Keratinocyte (primary cell): ENCODE measurements at places on chromosomes 6 and 20.

DNA sequence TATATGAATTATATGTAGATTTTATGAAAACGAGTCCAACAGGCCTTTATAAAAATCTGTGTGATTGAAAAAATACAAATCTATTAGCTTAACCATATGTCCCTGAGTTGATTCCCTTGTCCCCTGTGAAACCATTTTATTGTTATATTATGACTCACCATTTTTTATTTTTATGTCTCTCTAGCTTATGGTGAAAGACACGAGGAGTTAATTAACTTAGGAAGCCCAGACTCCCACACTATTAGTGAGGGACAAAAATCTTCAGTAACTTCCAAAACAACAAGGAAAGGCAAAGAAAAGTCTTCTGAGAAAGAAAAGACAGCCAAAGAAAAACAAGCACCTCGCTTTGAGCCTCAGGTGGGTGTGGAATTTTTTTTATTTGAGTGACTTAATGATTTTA is 183.1 kb downstream of the ADGB start:
- H3K36me3 ChIP-seq = no peaks in the 10 kb centered on the region
- no peaks in the 10 kb centered on the region for H3K4me1 ChIP-seq
- no peaks in the 10 kb centered on the region for H3K27me3 ChIP-seq
- no peak overlapping the region for H3K4me3 ChIP-seq
- no peak overlapping the region for H3K27ac ChIP-seq

GRCh38 chr6:113888493-113888892 is 31.3 kb downstream of the MARCKS start:
- H3K27me3 ChIP-seq = no peaks in the 10 kb centered on the region
- no peak overlapping the region for H3K27ac ChIP-seq
- no peak for DNase-seq

DNA sequence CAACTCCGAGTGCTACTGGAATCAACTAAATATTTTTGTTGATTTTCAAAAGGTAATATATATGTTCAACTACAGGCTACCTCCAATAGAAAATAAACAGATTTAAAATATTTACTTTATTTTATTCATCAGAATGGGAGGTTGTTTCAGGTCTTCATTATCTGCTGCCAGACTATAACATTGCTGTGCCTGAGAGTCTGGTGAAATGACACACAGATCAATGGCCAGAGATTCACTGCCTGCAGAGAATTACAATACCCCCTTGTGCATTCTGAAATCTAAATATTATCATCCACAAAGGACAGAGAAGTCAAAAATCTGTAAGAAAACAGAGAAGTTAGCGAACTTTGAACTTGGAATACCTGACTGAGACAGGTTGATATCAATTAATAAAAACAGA is 667.8 kb upstream of the GJE1 start:
- H3K27ac ChIP-seq = no peak overlapping the region
- no peaks in the 10 kb centered on the region for H3K27me3 ChIP-seq
- H3K4me1 ChIP-seq = no peaks in the 10 kb centered on the region
- H3K4me3 ChIP-seq = no peak overlapping the region
- no peak for DNase-seq
- H3K36me3 ChIP-seq = no peaks in the 10 kb centered on the region

GRCh38 chr6:121382467-121383121 is 48.3 kb upstream of the TBC1D32 start:
- DNase-seq = no peak
- H3K36me3 ChIP-seq = no peaks in the 10 kb centered on the region

GRCh38 chr6:164129218-164129617 is 714.7 kb downstream of the QKI start:
- H3K27ac ChIP-seq = no peak overlapping the region
- H3K36me3 ChIP-seq = no peaks in the 10 kb centered on the region
- no peak for DNase-seq

DNA sequence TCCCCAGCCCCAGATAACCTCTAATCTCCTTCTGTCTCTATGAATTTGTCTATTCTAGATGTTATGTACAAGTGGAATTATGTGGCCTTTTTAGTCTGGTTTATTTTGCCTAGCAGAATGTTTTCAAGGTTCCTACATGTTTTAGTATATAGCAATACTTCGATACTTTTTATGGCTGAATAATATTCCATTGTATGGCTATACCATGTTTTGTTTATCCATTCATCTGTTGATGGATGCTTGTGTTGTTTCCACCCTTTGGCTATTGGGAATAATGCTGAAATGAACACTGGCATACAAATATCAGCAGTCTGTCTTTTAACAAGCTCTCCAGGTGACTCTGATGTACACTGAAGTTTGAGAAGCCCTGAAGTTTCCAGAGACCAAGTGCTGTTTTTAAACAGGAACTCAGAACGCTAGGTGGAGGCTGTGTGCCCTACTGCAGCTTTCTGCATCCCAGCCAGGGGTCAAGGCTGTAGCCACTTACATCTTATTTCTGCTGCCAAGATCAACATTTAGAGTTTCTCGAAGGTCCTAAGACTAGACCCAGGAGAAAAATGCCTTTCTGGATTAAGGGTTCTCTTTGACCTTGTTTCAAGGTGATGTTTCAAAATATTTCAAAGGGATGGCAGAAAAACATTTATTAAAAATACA is 123.0 kb downstream of the SOBP start:
- DNase-seq = no peak
- no peaks in the 10 kb centered on the region for H3K27me3 ChIP-seq
- no peak overlapping the region for H3K27ac ChIP-seq
- H3K4me1 ChIP-seq = no peaks in the 10 kb centered on the region
- no peaks in the 10 kb centered on the region for H3K36me3 ChIP-seq
- no peak overlapping the region for H3K4me3 ChIP-seq

- no peak for DNase-seq
- H3K36me3 ChIP-seq = no peaks in the 10 kb centered on the region
- H3K27me3 ChIP-seq = no peaks in the 10 kb centered on the region
- H3K27ac ChIP-seq = no peak overlapping the region
- H3K4me1 ChIP-seq = no peaks in the 10 kb centered on the region
Observed at GRCh38 chr6:64679416-64679815, 1027.6 kb downstream of the EYS start.

DNA sequence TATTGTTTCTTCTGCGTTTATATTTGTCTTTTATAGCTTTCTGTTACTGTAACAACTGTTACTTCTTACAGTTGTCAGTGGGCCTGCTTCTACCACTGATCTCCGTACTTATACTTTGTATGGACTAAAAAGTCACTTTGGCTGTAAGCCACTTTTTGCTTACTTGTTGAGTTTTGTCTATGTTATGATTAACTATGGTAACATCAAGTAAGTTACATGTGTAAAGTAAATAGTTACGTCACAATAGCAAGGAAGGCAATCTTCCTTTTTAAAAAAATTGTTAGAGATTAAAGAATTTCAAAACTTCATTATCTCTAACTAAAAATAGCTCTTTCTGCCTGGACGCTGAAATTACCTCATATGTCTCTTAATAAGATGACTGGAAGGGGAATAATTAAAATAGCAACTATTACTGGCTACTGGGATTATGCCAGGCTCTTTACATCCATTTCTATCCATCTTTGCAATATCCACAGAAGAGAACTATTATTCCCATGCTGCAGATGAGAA is 10.9 kb downstream of the TFB1M start:
- no peak overlapping the region for H3K27ac ChIP-seq
- no peak for DNase-seq
- no peak overlapping the region for H3K4me3 ChIP-seq

DNA sequence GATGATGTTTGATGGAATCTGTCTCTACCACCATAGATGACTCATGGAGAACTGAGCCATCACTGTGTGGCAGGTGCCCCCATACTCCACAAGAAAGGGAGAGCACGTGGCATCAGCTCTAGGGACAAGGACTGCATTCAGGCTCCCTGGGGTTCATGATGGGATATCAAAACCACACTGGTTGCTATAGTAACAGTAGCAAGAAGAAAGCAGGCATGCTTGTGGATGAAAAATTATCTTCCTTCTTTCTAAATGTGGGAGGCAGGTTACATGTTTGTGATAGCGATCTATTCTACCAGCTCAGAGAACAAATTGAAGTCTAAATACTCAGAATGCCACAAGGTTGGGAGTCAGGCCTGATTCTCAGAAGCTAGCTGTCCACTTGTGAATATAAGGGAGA is 224.2 kb downstream of the ARHGAP18 start:
- H3K4me1 ChIP-seq = peaks cover 18% of the 10 kb centered on the region
- H3K4me3 ChIP-seq = no peak overlapping the region
- no peak for DNase-seq
- no peaks in the 10 kb centered on the region for H3K27me3 ChIP-seq
- H3K36me3 ChIP-seq = no peaks in the 10 kb centered on the region

- peaks cover 71% of the 10 kb centered on the region for H3K27me3 ChIP-seq
- no peaks in the 10 kb centered on the region for H3K36me3 ChIP-seq
- DNase-seq = no peak
- no peak overlapping the region for H3K4me3 ChIP-seq
Observed at GRCh38 chr20:2696646-2697045, 4.1 kb downstream of the EBF4 start.

- no peak for DNase-seq
- H3K27ac ChIP-seq = peak overlapping the region; percentile 46
- H3K27me3 ChIP-seq = no peaks in the 10 kb centered on the region
- H3K36me3 ChIP-seq = no peaks in the 10 kb centered on the region
- peaks cover 24% of the 10 kb centered on the region for H3K4me1 ChIP-seq
Observed at GRCh38 chr6:35044145-35044745, 96.9 kb downstream of the TCP11 start.

DNA sequence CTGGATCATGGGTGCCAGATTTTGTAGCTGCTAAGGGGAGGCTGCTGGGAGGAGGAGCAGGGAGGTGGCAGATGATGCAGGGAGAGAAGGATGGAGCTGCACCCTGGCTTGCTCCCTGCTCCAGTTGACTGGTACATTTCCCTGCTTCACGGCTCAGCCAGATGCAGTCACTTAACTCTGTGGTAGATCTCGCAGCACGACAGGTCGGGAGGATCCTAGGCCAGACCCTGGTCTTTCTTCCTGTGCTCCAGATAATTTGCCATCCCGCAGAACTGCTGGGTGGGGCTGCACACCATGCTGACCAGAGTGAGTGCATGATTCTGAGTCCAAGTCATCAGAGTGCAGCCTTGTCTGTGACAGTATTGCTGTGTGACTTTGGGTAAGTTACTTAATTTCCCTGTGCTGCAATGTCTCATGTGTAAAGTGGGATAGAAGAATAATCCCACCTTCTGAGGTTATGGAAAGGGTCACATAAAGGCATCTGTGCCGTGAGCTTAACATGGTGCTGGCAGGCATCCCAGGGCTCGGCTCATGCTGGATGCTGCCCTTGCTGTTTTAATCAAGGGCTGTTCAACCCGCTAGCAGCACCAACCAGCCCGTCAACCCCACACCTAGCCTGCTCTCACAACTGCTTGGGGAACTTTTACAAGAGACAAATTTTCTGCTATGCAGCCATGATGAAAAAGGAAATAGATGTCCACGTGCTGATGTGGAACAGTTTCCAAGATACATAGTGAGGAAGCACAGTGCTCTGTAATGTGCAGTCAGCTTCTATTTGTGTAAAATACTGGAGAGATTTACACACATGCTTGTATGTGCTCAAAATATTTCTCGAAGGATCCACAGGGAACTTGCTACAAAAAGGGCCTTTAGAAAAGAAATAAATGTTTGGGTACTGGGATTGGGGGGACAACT is 257.9 kb downstream of the CDH26 start:
- no peak overlapping the region for H3K4me3 ChIP-seq
- H3K36me3 ChIP-seq = no peaks in the 10 kb centered on the region
- H3K4me1 ChIP-seq = no peaks in the 10 kb centered on the region
- DNase-seq = no peak
- no peak overlapping the region for H3K27ac ChIP-seq

DNA sequence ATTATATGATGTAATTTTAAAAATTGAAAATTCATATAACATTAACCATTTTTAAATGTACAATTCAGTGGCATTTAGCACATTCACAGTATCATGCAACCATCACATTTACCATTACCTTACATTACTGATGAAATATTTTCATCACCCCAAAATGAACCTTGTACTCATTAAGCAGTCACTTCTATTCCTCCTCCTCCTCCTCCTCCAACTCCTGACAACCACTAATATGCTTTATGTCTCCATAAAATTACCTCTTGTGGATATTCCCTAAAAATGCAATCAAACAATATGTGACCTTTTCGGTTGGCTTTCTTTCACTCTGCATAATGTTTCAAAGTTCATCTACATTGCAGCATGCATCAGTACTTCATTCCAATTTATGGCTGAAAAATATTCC is 45.2 kb downstream of the ZHX3 start:
- H3K27ac ChIP-seq = no peak overlapping the region
- no peaks in the 10 kb centered on the region for H3K4me1 ChIP-seq
- H3K4me3 ChIP-seq = no peak overlapping the region
- H3K36me3 ChIP-seq = peaks cover 1% of the 10 kb centered on the region
- no peaks in the 10 kb centered on the region for H3K27me3 ChIP-seq

DNA sequence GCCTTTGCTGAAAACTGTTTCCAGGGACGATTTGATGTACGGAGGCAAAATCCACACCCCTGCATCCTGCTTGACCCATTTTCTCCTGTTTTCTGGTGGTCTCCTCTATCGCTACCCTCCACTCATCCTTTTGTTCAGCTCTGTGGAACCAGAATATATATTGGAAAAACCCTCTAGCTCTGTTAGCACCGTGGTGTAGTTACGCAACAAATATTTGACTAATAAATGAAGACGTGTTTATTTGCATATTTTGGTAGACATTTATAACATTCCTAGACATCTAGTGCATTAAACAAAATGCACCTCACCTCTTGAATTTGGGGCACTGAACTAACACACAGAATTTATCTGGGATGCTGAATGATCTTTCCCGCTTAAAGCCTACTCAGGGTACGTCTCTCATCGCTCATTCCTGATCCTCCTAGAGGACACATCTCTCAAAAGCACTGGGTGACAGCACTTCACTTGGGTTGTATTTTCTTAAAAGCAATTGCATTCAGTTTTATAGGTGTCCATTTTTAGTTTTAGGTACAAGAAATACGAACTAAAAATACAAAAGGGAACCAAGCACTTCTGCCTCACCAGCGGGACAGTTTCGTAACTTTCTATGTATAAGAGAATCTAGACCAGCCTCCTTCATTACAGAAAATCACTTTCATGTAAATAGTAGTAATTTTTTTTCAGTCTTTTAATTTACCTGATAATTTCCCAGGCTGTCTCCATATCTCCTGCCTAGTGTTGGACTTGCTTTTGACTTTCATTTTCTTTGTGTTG is 59.2 kb downstream of the SNRNP48 start:
- H3K4me3 ChIP-seq = no peak overlapping the region
- H3K27ac ChIP-seq = no peak overlapping the region
- H3K27me3 ChIP-seq = no peaks in the 10 kb centered on the region
- DNase-seq = no peak

GRCh38 chr6:163263998-163264661 is 150.4 kb upstream of the QKI start:
- H3K4me1 ChIP-seq = no peaks in the 10 kb centered on the region
- no peak overlapping the region for H3K27ac ChIP-seq
- H3K27me3 ChIP-seq = no peaks in the 10 kb centered on the region
- no peak overlapping the region for H3K4me3 ChIP-seq
- no peaks in the 10 kb centered on the region for H3K36me3 ChIP-seq
- no peak for DNase-seq
